CD4-positive, alpha-beta T cell treated with Interleukin-21 for 1 hour (primary cell): ENCODE measurements at places on chromosomes 2 and 18.

- no peak for DNase-seq
Observed at GRCh38 chr2:101017371-101017770, 15.3 kb downstream of the RPL31 start.

GRCh38 chr2:116802671-116803070 is 1011.8 kb upstream of the DDX18 start:
- DNase-seq, result no peak

DNA sequence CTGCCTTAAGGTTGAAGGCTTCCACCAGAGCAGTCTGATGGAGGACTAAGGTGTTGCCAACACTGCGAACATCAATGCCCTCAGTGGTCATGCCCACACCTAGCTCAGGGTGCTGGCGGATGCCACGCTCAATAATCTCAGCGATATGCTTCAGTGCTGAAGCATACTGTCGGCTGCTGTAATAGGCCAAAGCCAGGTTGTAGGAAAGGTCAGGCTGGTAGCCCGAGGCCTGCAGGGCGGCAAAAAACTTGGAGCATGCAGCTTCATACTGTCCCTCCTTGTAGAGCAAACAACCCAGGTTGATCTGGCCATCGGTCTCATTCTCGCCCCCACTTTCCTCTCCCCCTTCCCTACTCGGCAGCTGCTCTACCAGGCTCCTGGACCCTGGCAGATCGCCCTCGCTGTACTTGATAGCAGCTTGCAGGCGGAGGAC is 159.4 kb downstream of the AGPS start:
- DNase-seq, result no peak

GRCh38 chr18:8962192-8962779 is 140.2 kb upstream of the NDUFV2 start:
- no peak for DNase-seq
